ENCODE measurements at places on chromosomes 12 and 14.

DNA sequence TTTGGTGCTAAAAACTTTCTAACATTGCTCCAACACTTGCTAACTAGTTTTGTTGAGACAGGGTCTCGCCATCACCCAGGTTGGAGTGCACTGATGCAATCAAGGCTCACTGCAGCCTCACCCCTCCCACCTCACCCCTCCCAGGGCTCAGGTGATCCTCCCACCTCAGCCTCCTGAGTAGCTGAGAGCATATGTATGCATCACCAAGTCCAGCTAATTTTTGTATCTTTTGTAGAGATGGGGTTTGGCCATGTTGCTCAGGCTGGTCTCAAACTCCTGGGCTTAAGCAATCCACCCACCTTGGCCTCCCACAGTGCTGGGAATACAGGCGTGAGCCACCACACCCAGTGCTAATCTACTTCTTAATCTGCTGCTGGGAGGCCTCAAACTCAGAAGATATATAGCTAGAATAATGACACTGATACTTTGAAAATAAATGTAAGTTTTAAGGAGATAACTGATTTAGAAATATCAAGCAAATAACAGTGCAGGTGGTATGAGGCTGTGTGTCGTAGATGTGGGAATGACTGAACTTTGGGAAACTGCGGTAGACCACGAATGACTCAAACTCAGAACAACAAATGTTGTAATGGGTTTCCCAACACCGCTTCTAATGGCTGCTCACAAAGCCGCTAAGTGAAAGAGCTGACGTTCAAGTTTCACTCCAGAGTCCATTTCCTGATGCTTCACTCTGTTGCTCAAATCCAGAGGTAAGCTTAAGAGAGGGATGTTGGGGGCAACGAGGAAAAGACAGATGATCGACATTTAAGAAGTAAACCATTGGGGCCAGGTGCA is 10.0 kb downstream of the TMCC3 start:
- no peak for DNase-seq

GRCh38 chr12:76470028-76470939 is 89.3 kb downstream of the OSBPL8 start:
- DNase-seq = no peak

GRCh38 chr14:91751719-91752118 is 19.8 kb upstream of the CATSPERB start:
- DNase-seq = no peak

DNA sequence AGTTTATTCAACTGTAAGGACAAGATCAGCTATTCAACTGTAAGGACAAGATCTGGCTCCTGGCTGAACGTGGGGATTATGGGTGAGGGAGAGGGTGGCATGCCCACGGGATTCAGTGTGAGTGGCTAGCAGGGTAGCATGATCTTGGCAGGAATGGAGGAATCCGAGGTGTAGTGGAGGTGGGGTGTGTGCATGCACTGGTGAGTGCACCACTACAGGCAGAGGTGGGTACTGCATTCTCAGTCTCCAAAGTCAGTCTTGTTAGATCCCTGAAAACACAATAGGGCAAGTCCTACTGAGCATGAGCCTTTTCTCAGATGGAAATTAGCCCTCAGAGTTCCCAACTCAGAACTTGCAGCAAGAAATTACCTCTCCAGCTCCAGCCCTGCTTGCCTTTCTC is 32.2 kb upstream of the DCD start:
- no peak for DNase-seq

- no peak for DNase-seq
Observed at GRCh38 chr12:81758421-81759189, 545 bp downstream of the PPFIA2 start.

- no peak for DNase-seq
Observed at GRCh38 chr12:113683574-113683973, 211.9 kb upstream of the LHX5 start.

DNA sequence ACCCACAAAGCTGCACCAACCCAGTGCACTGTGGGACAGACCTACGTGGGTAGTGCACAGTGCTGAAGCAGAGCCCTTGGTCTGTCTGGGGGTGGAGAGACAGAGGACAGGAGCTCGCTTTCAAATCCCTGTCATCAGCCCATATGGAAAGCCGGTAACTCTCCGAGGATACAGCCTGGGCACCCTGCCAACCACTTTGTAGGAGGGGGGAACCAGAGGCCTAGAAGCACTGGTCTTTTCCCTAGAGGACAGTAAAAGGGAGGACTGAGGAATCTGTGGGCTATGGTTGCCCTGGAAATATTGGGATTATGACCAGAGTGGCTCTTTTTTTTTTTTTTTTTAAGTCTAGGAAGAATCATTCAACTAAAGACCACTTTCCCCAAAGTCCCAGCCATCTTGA is 74.3 kb downstream of the MAP3K9 start:
- no peak for DNase-seq

GRCh38 chr14:50607181-50607580 is 47.2 kb downstream of the ATL1 start:
- no peak for DNase-seq

- DNase-seq = no peak
Observed at GRCh38 chr14:52661314-52661713, 34.0 kb downstream of the ERO1A start.

DNA sequence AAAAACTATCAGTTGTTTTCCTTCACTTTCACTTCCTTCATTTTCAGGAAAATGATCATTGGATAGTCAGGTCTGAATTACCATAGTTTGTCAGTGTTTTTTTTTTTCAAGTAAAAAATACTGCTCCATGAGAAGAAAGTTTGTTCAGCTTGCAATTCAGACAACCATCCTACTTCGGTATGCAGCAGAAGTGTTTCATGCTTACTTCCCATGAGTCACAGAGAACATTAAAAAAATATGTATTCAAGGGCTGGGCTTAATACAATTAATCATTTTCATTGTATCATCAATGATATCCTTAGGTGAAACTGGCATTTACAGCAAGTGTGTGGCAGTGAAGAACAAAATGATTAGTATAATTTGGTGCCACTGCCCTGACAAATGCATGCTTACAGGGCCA is 21.6 kb downstream of the PYM1 start:
- no peak for DNase-seq

- no peak for DNase-seq
Observed at GRCh38 chr14:91358654-91359220, 58.9 kb downstream of the CCDC88C start.

DNA sequence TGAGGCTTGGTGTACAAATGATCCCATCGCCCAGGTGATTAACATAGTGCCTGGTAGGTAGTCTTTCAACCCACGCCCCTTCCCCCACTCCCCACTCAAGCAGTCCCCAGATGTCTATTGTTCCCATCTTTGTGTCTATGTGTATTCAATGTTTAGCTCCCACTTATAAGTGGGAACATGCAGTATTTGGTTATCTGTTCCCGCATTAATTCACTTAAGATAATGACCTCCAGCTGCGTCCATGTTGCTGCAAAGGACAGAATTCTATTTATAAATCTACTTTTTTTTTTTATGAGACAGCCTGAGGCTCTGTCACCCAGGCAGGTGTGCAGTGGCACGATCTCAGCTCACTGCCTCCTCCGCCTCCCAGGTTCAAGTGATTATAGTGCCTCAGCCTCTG is 15.7 kb downstream of the SPX start:
- no peak for DNase-seq

- no peak for DNase-seq
Observed at GRCh38 chr14:99541677-99542470, 60.7 kb downstream of the CCNK start.

- DNase-seq = no peak
Observed at GRCh38 chr12:29991924-29992323, 208.2 kb upstream of the TMTC1 start.

DNA sequence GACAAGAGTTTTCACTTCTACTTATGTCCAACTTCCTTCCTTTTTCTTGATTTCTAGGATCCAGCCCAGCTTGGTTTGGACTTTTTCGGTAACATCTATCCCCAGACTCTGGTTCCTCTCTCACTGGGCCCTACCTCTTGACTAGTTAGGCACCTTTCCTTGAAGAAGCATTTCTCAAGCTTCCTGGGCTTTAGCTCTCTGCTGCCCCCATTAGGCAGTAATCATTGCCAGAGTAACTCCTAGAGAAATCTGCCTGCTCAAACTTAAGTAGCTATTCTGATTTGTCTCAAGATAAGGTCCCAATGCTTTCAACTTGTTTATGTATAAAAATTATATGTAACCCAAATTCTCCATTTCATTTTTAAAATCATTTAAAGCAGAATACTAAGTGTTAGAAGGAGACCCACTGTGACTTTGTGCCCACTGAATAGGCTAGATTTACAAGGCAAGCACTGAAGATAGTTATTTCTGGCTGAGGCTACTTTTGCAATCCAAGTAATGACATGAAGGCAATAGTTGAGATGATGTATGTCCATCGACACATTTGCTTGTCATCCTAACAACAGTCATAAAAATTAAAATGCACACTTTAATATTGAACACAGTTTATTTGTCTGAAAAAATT is 275.0 kb upstream of the G2E3 start:
- no peak for DNase-seq

GRCh38 chr12:98799822-98800221 is 154.7 kb downstream of the APAF1 start:
- DNase-seq = no peak

DNA sequence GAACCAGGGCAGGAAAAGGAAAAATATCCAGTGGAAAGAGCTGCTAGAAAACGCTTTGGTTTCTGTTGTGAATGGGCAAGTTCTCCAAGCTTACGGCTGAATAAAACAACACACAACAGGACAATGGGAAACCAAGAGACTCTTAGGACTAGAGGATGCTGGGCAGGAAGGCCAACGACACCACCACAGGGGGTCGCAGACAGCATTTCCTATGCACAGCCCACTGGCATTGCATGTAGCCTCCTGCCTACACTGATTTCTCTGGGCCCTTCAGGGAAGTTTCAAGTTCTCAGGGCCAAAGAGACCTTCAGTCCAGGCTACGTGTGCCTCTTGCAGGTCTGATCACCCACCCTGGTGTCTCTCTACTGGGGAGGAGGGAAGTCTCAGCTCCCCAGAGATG is 108.0 kb downstream of the RIMBP2 start:
- no peak for DNase-seq

DNA sequence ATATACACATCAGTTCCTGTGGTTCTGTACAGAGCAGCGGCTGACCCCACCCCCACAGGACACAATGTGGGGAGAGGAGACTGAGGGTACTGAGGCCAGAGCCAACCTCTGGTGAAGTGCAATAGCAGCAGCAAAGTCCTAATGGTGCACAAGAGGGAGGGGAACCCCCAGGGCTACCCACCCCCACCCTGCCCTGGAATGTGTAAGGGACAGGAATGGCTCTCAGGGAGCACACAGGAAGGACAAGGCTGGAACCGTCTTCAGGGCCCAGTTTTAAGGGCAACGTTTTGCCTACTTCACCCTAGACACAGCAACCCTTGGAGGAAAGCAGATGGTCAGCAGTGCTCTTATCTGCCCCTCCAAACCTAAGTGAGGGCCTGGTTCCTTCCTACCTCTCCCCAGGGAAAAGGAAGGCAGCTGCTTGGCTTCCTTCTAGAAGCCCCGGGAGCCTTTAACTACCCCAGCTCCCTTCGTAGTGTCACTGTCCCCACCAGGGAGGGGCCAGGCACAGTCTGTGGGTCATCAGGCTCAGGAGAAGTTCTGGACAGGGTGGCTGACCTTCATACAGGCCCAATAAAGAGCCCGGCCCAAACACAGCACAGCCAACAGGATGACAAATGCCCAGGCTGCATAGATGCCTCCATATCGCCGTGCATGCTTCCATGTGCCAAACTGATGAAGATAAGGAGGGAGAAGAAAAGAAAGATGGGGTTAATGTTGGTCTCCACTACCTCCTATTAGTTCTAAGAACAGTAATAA is 3.0 kb downstream of the PIP4P1 start:
- no peak for DNase-seq

DNA sequence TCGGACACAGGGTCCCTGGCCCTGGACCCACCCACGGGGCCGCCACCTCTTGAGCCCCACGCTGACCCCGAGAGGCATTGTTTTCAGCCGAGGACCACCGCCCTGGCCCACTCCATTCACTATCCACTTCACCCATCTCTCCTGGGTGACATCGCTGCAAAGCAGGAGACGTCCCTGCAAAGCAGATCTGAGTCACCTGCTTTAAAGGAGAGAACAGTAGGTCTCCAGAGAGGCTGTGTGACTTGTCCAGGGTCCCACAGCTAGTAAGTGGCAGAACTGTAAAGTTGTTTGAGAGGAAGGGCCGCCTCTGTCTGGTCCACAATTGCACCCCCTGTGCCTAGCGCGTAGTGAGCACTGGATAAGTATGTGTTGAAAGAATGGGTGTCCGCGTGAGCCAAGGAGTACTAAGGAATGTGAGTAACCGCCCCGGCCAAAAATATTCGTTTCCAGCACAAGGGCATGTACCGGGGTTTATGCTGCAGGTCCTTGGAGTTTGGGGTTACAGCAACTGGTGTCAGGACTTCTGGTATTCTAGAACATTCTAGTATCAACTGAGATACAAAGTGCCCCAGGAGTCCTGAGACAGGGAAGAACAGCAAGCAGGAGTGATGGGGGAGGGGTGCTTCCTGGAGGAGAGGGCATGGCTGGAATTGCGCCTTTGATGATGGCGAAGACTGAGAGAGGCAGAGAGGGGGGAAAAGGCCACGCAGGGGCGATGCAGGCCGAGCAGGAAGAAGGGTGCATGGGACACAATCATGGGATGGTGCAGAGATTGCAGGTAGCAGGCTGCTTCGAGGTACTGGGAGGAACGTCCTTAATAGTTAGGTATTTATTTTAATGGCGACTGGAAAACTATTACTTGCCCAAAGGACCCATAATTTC is 91.1 kb downstream of the SCARB1 start:
- DNase-seq = no peak

DNA sequence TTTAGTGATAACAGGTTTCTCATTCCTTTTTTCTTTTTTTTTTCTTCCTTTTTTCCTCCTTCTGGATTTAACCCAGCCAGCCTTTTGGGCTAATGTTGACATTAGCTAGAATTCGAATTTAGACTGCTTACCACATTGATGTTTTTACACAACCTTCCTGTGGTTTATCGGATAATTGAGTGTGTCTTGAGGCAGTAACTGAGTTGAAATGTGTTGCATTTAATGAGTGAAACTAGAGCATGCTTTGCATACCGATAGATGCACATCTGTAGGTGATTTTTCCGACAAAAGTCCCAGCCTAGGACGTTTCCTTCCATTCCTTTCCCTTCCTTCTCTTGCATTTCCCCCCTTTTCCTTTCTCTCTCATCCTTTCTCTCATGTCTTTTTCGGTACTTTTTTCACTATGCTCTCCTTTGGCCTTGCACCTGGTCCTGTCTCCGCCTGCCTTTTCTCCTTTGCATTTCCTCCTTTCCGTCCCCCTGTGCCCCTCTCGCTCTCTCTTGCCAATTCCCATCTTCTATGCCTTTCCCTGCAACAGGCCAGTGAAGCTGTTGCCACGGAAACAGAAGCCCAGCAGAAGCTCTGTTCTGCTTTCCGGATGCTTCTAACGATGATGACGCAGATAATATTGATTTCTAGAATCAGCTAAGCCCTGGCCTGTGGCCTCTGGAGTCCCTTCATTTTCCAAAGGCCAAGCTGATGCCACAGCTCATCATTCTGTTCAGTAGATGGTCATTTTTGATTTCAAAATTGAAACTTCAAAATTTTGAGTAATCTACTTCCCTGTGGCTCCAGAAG is 76.1 kb downstream of the SLC25A47 start:
- DNase-seq = no peak

DNA sequence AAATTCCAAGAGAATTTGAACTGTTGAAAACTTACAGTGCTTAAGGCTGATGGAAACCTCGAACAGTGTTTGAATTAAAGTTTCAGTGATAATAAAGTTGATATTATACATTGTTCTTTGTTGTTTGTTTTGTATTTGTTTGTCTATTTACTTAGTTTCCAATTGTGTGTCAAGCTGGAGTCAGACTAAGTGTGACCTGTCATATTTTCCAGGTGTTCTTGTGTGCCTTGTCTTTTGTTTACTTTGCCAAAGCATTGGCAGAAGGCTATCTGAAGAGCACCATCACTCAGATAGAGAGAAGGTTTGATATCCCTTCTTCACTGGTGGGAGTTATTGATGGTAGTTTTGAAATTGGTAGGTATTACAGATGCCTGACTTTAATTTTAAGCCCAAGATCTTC is 6.0 kb downstream of the SLCO1C1 start:
- no peak for DNase-seq
